CD8-positive, alpha-beta T cell (primary cell): ENCODE measurements at places on chromosomes 11 and 22.
A peak's percentile ranks its signal among the peaks of the same experiment; 100 is the strongest.

GRCh38 chr11:110438017-110438416, 8.3 kb downstream of the FDX1 start:
- DNase-seq = no peak

GRCh38 chr11:13635804-13636203, 32.7 kb upstream of the FAR1 start:
- DNase-seq = no peak

DNA sequence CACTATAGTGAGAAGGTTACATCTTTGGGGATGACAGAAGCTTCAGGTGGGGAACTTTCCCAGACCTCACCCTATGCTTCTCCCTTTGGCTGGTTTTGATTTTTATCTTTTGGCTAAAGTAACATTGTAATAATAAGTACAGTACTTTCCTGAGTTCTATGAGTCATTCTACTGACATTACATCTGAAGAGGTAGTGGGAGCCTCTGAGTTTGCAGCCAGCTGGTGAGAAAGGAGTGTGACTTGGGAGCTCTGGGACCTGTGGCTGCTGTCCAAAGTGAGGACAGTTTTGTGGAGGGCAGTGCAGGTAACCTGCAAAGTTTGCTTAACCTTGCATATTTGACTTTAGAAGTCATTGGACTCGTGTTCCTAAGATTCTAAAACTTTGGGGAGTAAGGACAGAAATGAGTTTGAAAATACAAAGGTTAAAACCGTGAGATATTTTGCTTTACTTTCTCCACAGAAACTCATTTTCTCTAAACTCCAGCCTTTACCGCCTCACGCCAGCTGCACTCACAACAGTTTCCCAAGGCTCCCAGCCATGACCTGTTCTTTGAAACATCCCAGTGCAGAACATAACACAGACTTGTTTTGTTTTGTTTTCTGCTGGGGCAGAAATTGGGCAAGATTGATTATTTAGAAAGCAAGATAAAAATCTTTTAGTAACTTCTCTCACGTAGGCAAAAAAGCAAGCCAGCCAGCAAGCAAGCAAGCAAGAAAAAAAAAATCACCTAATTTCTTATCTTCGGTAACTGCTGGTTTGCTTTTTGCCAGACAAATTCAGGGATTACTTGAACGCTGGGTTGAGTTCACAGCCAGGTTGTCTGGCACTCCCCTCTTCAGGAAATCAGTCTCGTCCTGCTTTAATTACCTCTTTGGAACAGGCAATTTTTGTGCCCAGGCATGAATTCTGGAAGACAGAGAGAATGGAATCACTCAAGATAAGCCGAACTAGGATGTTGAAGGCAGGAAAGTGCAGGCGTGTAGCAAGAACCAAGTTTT, 478.3 kb upstream of the ISX start:
- no peak for DNase-seq

DNA sequence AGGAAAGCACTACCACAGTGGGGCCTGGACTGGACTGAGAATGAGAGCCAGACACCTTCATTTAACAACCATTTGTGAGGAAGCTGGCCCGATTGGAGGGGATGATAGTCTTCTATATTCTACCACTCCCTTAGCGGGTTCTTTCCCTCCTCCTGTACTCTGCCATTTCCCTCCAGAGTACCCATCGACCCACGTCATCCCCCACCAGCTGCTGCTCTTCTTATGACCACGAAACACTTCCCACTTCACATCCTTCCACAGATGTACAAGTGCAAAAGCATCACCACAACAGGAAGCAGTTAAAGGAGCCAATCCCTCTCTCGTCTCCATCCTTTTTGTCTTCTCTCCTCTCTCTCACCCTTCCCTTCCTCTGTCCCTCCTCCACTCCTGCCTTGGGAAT, 18.0 kb upstream of the UBASH3B start:
- no peak for DNase-seq

DNA sequence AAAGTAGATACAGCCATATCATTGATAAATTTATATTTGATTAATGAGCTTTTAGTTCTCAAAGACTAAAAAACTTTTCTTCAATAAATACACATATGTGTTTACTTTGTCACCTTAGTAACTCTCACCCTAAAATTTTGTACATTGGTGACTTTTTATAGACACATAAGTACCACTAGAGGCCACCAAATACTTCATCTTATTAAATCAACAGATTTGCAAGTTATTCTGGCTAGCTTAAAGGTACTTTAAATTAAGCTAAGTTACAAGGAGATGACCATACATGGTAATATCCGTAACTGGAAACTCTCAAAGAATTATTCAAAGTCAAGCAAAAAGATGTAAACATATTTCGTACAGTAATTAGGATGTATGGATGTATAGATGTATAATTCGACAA, 112.2 kb downstream of the SBF2 start:
- DNase-seq = no peak

DNA sequence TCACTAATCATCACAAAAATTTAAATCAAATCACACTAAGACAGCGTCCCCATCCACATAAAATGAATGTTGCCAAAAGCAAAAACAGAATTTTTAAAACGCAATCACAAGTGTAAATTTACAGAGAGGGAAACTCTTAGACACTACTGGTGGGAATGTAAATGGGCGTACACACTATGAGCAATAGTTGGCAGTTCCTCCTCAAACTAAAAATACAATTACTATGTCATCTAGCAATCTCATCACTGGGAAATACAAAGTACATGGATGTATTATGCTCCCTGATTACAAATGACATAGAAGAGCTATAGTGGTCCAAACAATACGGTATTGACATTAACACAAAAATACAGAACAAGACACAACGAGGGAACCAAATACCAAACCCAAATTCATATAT, 8.7 kb upstream of the RGL4 start:
- DNase-seq = no peak

DNA sequence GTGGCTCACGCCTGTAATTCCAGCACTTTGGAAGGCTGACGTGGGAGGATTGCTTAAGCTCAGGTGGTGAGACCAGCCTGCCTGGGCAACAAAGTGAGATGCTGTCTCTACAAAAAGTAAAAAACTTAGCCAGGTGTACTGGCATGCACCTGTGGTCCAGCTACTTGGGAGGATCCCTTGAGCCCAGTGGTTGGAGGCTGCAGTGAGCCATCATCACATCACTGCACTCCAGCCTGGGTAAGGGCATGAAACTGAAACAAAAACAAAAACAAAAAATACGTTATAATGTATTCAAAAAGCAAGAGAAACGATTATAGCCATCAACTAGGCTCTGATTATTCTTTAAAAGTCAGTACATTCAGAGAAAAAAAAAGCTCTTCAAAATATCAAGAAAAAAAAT, 62.5 kb downstream of the TCF20 start:
- DNase-seq = no peak

GRCh38 chr22:16975155-16975885, 32.7 kb downstream of the GAB4 start:
- DNase-seq = no peak

DNA sequence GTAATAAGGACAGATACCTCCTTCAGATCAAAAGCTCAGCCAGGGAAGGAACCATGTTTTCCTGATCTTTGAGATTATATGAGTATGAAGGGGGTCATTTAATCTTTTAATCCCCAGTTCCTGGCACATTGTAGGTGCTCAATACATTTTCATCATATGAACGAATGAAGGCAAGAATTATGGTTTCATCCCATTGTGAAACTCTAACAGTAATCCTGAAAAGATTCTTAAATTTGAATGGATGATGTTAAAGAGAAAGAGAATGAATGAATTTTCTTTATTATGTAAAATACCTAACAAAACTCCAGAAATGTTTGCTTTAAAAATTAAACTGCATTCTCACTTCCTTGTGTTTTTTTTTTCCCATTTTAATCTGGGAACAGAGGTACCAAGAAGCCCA, 162.2 kb upstream of the MTMR2 start:
- DNase-seq = no peak

DNA sequence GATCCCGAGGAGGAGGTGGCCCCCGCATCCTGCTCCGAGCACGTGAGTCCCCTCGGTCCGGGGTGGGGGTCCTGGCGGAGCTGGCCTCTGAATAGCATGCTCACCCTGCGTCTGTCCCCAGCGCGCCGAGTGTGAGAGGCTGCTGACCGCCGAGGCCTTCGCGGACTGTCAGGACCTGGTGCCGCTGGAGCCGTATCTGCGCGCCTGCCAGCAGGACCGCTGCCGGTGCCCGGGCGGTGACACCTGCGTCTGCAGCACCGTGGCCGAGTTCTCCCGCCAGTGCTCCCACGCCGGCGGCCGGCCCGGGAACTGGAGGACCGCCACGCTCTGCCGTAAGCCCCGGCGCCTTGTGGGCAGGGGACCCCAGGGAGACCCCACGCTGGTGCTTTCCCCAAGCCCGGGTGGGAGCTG, 3.5 kb downstream of the MUC2 start:
- no peak for DNase-seq

DNA sequence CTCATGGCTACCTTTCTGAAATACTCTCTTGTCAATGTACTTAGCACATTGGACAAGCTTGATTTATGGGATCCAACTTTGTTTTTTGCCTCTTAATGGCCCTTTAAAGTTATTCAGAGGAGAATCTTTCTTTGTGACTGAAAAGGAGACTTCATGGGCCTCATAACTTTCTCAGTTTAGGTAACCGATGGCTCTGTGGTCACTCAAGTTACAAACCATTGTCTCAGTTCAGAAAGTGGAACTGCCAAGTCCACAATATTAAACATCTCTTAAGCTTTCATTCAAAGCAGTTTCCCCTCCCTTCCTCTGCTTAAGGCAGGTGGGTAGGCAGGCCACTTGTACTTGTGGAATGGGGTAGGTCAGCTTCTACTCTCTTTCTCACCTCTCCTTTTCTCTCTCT, 12.3 kb upstream of the ARL14EP start:
- DNase-seq = no peak

- DNase-seq = no peak
Observed at GRCh38 chr11:34235591-34236071, 122.2 kb downstream of the ABTB2 start.

GRCh38 chr11:121426476-121427399, 25.4 kb upstream of the SORL1 start:
- peak; percentile 57 for DNase-seq

GRCh38 chr22:50014655-50015401, 2.3 kb upstream of the IL17REL start:
- no peak for DNase-seq

GRCh38 chr11:120798854-120799253, 225.0 kb upstream of the TBCEL start:
- no peak for DNase-seq

DNA sequence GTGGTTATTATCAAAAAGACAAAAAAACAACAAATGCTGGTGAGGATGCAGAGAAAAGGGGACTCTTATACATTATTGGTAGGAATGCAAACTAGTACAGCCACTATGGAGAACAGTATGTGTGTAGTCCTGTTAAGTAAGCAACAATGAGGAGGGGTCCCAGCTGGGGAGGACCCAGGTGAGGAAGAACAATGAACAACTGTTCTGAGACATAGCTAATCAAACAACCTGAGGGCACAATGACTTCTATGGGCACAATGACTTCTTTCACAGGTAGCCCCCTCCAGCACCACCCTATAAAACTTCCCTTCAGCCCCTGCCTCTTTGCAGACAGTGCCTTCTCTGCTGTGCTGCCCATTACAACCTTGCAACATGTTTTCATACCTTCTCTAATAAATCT, 5.6 kb downstream of the JAML start:
- no peak for DNase-seq

DNA sequence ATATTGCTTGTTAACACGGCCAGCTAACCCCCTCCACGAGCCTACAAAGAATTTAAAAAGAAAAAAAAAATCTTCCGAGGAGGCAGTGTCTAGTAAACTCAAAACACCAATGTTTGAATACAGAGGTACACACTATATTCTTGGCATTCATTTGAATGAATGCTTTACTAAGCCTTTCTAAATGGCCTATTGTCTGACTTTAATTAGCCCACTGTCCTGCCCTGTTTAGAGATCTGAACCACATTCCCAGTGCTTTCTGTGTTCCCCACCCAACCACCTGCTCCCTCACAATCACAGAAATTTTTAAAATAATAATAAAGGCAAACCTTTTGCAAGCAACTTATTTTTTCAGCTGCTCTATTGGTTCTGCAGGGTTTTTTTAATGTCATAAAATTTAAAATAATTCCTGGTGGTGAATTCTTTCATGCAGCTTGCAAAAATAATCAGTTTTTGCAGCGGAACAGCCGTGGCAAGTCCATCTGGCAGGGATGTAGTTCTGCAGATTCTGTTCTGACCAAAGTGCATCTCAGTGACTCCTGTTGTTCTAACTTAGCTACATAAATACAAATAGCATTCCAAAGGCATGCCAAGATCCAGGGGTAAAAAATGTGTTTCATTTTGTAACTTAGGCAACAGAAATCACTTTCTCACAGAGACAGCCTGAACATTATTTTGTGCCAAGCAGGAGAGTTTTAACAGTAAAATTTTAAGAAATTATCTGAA, 23.8 kb downstream of the POU2AF2 start:
- no peak for DNase-seq

- DNase-seq = peak; percentile 45
Observed at GRCh38 chr11:44596525-44597276, 31.2 kb downstream of the CD82 start.

- peak; percentile 73 for DNase-seq
Observed at GRCh38 chr11:76807206-76807875, 24.2 kb downstream of the TSKU start.

GRCh38 chr11:35615921-35616900, 2.0 kb upstream of the FJX1 start:
- DNase-seq = peak; percentile 72

- DNase-seq = no peak
Observed at GRCh38 chr11:17613428-17613962, 66.4 kb downstream of the OTOG start.

- no peak for DNase-seq
Observed at GRCh38 chr11:121563900-121564822, 111.4 kb upstream of the SORL1-AS1 start.

- DNase-seq = no peak
Observed at GRCh38 chr11:3631331-3631730, 10.5 kb downstream of the ART5 start.

DNA sequence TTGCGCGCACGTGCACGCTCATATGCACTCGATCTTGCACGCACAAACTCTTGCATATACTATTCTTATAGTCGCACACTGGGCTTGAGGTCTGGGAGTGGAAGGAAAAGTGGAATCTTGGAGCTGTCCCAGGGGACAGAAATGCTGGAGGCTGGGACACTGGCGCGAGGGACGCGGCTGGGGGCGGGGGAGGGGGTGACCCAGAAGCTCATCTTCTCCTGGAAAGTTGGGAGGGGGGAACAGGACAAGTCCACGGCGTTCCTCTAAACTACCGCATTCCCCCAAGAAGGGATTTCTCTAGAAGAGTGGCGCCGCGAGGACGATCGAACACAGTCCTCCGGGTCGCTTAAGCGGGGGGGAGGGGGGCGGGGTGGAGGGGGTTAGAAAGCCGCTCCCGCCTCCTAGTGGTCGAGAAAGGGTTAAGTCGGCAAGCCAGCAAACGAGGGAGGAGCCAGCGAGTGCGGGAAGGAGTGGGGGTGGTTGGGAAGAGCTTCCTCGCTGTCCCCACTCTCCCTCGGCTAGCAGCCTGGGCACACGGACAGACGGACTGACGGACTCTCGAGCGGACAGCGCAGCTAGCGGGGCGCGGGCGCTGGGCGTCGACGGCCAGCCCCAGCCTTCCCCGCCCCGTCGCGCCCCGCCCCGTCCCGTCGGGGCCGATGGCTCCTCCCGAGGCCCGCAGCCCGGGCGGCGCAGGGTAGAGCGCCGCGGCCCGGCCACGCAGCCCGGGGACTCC, at the start of gene RTN4RL2:
RTN4RL2 (plus strand) TSS at position 507 of the 736 bp plus-strand sequence. CDS start 338 bp downstream, outside the sequence.
- peak; percentile 56 for DNase-seq
